Stimulated activated naive CD4-positive, alpha-beta T cell (primary cell): ENCODE measurements at places on chromosomes 12 and 14.

GRCh38 chr12:84793558-84794367 lies 118.8 kb downstream of the SLC6A15 start:
- DNase-seq: no peak

DNA sequence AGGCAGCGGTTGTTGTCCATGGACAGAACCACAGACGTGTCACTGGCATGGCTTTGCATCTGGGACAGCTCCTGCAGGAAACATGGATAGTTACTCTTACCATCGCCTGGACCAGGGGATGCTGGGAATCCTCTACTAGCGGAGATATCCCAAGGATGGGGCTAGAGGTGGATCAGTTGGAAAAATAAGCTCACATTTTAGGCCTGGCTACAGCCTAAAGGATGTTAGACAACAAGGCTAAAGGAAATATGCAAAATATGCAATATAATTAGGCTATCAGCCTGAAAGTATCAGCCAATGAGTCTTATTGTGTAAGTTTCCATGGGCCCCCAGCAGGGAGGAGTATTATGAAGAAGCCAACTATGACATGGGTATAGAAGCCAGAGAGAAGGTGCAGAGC lies 5.0 kb downstream of the KRT76 start:
- DNase-seq: no peak

GRCh38 chr12:58310809-58311622 lies 369.6 kb downstream of the ATP23 start:
- DNase-seq: no peak

DNA sequence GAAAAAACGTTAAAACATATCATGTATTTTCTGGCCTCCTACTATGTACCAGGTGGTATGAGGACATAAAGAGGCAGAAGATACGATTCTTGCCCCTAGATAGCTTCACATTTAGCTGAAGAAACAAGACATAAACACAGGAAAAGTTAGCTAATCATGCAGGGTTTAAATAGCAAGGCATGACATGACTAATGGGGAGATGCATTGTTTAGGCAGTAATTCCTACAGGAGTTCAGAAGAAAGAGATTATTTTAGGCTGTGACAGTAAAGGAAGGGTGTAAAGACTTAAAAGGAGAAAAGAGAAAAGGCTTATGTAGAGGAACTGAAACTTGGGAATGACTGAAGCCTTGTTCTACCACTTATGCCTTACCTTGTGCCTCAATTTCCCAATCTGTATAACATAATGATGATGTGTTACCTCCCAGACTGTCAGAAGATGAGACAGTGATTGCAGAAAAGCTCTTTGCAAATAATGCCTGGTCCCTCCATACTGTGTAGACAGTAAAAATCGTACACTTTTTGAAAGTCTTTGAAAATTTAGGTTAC lies 44.4 kb downstream of the PRKCH start:
- DNase-seq: no peak

GRCh38 chr14:54364555-54365415 lies 32.0 kb upstream of the CDKN3 start:
- no peak for DNase-seq

DNA sequence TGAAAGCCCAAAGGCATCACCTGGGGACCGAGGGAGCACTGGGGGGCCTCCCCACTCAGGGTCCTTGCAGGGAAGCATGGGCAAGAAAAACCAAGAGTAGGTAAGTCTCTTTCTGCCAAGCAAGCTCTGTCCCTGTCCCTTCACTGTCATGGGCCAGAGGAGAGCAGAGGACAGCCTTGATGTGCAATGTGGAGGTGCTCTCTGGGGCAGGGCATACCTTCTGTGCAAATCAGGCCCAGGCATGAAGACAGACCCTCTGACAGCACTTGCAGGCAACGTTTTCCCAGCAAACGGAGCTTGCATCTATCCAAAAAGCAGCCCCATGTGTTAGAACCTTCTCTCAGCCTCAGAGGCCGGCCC lies 192.5 kb upstream of the PWP1 start:
- DNase-seq: no peak

DNA sequence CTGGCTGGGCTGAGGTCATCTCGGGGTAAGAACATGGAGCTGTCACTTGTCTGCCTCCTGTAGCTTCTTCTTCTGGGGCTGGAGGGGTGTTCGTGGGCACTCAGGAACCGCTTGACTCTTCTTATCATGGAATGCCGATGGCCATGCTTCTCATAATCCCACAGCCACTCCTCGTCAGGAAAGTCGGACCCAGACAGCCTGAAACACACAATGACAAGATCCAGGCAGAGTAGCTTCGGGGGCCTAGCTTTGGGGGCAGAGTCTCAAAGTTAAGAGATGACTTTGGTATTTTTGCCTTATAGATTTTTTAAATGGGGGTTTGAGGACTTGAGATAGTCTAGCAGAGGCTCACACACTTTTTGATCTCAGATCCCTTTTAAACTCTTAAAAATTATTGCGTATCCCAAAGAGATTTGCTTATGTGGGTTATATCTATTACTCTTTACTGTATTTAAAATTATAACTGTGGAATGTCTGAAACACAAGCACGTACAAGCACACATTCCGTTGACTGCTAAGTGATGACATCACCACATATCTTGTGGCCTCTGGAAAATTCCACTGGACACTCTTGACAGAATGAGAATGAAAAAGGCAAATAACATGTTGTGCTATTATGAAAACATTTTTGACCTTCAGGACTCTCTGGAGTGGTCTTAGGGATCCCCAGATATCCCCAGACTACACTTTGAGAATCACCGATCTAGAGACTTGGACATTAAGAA lies 43.3 kb downstream of the BEST3 start:
- no peak for DNase-seq

DNA sequence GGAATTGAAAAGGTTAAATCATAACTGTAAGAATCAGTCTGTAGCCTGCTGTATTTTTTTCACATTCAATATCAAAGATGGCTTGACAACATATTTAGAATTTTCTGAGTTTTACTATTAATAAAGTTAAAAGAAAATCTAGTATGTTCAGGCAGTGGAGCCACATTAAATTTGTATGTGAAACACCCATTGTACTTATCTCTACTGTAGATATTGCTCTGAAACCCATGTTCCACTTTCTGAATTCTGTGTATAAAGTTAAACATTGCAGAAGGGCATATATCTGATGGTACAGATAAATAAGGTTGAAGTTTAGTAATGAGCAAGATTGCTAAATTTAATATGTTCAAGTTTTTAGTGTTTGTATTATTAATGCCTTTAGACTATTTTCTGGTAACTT lies 172.7 kb downstream of the FOXA1 start:
- DNase-seq: no peak

- DNase-seq: no peak
These were observed 65.8 kb downstream of the PAH start for GRCh38 chr12:102851246-102851645.

DNA sequence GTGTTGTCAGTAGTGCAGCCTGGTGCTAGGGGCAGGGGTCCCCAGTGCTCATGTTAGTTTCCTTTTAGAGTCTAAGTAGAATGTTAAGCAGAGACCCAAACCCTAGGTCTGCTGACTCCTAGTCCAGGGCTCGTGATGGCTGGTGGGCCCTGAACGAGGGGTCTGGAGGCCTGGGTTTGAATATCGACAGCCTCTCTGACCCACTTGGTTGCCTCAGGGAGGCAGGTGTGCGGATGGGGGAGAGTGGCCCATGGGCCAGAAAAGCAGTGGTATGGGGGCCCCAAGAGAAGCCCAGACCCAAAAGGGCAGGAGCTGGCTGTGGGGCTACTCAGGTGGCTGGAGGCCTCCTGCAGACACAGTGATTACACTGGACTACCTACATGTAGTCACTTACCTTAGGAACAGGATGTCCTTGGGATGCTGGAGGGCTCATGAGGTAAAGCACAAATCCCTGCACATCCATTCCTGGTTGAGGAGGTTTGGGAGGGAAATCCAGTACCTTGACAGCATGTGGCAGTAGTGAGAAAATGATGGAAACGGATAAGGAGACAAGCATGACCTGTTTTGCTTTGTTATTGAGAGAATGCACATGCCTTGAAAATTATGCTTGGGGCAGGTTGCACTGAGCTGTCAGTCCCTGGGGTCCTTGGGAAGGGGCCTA lies 1.7 kb upstream of the SLC25A29 start:
- no peak for DNase-seq

DNA sequence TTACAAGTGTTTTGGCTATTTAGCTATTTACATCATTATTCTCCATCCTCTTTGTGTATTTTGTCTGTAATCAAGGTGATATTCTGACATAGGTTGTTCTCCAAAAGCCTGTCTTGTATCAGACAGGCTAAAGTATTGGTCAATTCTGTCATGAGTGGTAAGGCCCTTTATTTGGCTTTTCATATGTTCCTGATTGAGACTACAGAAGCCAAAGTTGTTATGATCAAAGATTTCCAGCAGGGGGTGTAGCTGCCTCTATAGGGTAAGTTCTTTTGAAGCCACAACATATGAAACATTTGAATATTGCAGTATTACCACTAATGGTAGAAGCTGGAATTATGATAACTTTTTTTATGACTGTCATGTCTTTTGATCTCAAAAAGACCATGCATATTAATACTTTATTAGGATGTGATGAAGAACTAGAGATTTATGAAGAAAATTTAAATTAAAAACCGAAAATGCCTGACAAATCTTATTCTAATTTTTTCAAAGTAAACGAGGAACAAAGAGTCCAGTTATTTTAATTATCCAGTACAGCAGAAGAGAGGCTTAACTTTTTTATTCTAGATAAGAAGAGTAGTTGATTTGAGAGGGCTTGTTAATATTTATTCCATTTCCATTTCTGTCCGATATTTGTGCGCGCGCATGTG lies 3.4 kb upstream of the ARHGAP5 start:
- peak; percentile 34 for DNase-seq

- no peak for DNase-seq
These were observed 127.2 kb downstream of the SLC15A5 start for GRCh38 chr12:16150276-16150675.

DNA sequence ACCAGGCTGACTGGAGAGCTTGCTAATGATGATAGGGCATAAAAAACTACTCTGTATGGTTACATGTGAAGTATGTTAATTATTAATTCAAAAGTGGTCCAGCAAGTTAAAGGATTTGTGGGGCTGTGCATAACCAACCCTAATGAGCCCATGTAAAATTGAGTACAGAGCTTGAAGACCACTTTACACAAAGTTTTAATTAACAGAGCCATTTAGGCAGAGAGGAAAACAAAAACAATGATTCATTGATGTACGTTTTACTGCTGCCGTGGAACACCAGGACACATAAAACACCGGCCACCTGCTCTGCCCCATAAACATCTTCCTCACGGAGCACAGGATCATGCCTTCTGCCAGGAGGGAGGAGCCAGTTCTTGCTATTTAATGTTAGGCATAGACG lies 83.5 kb downstream of the RIMBP2 start:
- no peak for DNase-seq

DNA sequence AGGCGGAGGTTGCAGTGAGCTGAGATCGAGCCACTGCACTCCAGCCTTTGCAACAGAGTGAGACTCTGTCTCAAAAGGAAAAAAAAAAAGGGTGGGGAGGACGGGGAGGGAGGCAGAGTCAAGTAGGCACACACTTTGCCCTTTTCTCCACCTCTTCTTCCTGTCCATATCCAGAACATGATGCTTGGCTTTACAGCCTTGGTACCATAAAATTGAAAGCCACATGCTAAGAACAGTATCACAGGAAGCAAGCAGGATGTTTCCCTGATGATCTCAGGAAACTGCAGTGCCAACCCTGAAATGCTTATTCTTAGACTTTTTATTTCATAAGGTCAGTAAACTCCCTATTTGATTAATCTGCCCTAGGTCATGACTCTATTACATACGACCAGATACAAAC lies 32.5 kb upstream of the YAF2 start:
- DNase-seq: no peak

GRCh38 chr12:58918469-58918844 lies 1.8 kb downstream of the LRIG3 start:
- DNase-seq: no peak

GRCh38 chr14:57851354-57851753 lies 14.5 kb downstream of the SLC35F4 start:
- no peak for DNase-seq

GRCh38 chr14:95300002-95300696 lies 19.6 kb downstream of the CLMN start:
- no peak for DNase-seq

GRCh38 chr12:14952299-14952921 lies 9.0 kb downstream of the ARHGDIB start:
- DNase-seq: no peak

GRCh38 chr12:111784953-111785352 lies 18.2 kb downstream of the ALDH2 start:
- no peak for DNase-seq

DNA sequence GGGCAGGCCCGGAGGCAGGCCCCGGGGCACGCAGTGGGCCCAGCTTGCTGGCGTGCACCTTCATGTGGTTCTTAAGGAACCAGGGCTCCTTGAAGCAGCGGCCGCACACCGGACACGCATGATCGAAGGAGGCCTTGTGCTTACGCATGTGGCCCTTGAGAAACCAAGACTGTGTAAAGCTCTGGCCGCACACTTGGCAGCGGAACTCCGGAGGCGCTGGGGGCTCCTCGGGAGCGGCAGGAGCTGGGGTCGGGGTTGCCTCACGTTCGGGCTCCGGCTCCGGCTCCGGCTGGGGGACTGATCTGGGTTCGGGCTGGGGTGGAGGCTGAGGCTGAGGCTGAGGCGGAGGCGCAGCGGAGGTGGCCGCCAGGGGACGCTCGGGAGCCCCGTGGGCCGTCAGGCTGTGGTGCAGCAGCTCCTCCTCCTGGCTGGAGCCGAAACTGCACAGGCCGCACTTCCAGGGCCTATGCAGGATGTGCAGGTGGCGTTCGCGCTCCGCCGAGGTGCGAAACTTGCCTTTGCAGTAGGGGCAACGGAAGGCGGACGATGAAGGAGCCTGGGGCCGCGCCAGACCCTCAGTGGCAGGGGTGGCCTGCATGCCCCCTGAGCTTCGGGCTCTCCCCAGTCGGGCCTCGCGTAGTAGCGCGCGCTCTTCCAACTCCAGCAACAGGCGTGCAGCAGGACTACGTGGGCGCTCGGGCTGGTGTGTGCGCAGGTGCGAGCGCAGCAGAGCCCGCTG lies 6.0 kb downstream of the ZNF219 start:
- peak; percentile 87 for DNase-seq

DNA sequence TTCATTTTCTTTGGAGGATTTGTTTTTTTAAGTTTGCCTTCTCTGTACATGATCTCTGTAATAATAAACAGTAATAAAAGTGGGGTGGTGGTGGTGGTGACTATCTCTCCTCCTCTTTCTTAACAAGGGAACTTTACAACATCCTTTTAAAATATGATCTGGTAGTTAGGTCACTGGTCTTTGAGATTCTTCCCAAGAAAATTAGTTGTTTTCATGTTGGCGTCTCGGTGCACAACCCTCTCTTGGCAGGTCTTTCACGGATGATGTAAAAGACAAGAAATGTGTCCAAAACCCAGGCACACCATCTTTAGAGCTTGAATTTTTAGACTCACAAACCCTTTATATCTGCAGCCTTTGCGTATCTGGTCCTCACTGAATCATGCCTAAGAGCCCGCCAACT lies 488.5 kb upstream of the TBX3 start:
- DNase-seq: no peak

DNA sequence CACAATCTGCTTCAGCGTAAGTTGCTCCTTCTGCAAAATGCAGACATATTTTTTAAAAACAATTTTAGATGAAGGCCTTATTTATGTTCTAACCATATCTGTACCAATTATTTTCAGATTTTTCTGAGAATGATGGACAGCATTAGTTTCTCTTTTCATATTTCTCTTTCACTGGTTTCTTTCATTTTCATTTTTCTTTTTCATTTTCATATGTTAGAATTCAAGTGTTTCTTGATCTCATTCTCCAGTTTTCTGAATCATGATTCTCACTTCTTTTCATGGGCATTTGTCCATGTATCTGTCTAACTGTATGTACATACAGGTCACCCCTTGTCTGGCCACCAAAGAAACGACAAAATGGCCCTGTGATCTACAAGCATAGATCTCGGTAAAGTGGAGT lies 346.6 kb downstream of the NAV3 start:
- DNase-seq: no peak
